Cortex of kidney (tissue), 1 donor: ENCODE measurements at places on chromosomes 6 and 20.

DNA sequence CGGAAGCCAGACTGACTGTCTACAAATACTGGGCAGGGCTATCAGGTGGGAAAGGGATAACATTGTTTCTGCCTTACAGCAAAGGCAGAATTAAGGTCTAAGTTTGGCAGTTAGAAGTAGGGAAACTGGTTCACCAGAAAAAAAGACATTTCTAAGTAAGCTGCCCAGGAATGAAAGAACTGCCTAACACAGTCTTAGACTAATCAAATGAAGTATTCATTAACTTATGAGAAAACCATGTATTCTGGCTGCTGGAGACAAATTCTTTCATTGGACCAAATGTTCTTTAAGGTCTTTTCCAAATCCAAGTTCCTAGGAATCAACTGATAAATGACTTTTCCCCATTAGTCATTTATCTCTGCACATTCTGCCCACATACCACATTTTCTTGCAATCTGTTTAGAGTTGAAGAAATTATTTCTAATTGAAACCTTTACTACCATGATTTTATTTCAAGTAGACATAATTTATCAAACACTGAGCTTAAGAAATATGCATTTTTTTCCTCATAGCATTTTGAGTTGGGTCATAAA lies 120.3 kb upstream of the OGFRL1 start:
- no peak for DNase-seq

DNA sequence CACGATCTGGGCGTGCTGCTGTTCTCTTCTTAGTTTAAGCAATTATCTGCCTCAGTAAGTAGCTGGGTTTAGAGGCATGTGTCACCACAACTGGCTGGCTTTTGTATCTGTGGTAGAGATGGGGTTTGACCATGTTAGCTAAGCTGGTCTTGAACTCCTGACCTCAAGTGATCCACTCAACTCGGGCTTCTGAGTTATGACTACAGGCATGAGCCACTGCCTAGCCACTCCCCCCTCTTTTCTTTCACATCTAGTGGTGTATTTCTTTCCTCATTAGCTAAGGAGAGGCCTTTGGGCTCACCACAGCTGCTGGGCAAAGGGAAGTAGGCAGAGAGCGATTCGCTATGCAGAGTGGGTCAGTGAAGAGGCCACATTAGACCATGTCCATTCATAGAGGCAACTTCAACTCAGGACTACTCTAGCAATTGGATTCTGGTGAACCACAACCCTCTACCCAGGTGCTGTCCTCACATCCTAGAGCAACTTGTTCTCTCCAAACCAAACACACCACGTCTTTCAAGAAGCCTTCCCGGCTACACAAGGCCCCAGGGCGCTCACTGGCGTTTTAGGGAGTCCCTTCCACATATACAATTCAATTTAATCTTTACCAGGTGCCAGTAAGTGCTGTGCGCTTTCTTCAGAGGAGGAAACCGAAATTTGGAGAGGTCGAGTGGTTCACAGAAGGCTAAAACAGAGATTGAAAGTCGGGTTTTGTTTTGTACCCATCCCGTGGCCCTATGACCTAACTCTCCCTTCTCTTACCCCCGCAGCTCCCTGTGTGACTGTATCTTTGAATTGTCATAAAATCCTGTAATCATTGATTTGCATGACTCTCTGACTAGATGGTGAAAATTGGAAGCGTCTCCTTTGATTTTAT lies 26.5 kb upstream of the GFOD1 start:
- DNase-seq = no peak

DNA sequence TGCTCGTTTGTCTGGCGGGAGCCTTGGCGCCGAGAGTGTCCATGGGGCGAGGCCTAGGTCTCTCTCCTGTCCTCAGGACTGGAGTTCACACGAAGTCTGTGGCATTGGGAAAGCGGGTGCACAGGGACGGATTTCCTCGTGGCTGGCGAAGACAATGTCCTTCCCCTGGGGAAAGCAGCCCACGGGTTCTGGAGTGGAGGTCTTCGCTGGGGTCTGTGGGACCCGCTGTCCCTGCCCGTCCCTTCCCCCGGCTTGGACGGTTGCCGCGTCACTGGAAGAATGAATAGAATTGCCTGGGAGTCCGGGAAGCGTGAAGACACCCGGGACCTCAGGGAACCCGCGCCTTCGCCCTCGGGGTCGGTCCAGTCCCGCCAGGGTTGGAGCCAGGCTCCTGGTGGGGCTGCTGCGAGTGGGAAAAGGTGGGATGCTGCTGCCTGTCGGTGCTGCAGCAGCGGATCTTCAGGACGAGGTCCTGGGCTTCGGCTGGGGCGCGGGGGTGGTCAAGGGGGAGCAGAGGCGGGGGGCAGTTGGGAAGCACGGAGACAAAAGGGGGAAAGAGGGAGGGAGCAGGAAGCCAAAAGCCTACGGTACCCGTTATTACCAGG lies 441.8 kb upstream of the DEFB115 start:
- no peak for DNase-seq

- no peak for DNase-seq
Observed at GRCh38 chr20:58661598-58662473, 10.8 kb downstream of the STX16 start.

- no peak for DNase-seq
Observed at GRCh38 chr6:65776332-65776731, 69.3 kb upstream of the EYS start.

- DNase-seq = no peak
Observed at GRCh38 chr6:16148498-16148897, 19.6 kb downstream of the MYLIP start.

- no peak for DNase-seq
Observed at GRCh38 chr20:23117738-23118137, 31.6 kb upstream of the CD93 start.

DNA sequence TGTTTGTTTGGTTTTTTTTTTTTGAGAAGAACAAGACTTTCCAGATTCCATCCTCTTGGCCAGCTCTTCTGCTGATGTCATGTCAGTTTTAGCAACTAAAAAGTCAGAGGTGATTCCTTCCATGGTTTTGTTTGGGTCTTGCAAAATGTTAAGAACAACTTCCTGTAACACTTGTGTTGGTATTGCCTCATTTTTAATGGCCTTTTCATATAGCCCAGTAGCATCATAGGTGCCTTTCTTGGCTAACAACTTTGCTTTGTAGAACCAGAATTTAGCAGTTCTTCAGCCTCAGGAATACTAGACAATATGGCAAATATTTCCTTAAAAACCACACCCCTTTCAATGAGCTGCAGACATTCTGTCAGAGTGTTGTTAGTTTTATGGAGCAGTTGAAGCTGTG lies 99.5 kb upstream of the SIRPG start:
- DNase-seq = no peak

GRCh38 chr6:32462609-32463008 lies 22.9 kb downstream of the HLA-DRA start:
- DNase-seq = no peak

- DNase-seq = no peak
Observed at GRCh38 chr6:45808042-45808645, 207.5 kb downstream of the CLIC5 start.
